Activated T-cell treated with anti-CD3 and anti-CD28 coated beads for 4 hours (primary cell): ENCODE measurements at places on chromosomes 5 and 9.
A peak's percentile ranks its signal among the peaks of the same experiment; 100 is the strongest.

GRCh38 chr5:145965804-145966203 is 29.4 kb downstream of the SH3RF2 start:
- DNase-seq: no peak

DNA sequence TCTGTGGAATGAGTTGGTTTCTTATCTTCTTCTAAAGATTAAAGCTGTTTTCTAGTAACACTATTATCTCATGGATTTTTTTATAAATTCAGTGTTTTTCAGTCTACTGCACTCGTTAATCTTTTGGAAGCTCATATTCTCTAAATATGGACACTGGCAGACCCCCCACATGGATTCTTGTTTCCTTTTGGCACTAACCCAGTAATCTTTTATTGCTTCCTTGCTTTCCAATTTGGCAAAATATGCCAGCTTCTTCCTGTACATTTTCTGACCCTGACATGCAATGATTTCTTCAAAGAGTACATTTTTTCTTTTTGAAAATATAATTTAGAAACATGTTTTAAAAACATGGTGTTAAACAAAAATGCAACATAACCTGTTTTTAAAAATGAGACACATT is 474.2 kb upstream of the FTMT start:
- DNase-seq: no peak

DNA sequence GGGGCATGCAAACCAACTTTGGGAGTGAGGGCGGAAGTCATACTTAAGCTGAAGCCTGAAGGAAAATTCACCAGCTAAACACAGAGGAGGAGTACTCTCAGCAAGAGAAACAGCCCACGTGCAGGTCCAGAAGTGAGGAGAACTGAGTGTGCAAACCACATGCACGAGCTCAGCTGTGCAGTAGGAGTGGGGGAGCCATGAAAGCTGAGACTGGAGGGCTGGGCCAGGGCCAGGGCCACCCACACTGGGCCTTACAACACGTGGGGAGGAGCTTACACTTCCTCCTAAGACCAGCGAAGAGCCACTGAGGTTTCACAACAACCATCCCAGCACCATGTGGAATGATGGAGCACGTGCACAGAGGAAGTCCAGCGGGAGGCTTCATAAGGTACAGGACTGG is 9.3 kb upstream of the WWC1 start:
- DNase-seq: no peak

GRCh38 chr9:35616681-35617459 is 1.3 kb downstream of the CD72 start:
- peak; percentile 29 for DNase-seq
